ENCODE measurements at places on chromosomes 4 and X.

GRCh38 chrX:26442340-26442739 is 226.4 kb downstream of the MAGEB5 start:
- no peak for DNase-seq

- DNase-seq: no peak
Measured at GRCh38 chr4:185708348-185708747, 103.6 kb downstream of the SORBS2 start.

- no peak for DNase-seq
Measured at GRCh38 chrX:44871114-44871645, 1.8 kb upstream of the KDM6A start.

- no peak for DNase-seq
Measured at GRCh38 chr4:185662030-185662778, 126.9 kb upstream of the PDLIM3 start.

DNA sequence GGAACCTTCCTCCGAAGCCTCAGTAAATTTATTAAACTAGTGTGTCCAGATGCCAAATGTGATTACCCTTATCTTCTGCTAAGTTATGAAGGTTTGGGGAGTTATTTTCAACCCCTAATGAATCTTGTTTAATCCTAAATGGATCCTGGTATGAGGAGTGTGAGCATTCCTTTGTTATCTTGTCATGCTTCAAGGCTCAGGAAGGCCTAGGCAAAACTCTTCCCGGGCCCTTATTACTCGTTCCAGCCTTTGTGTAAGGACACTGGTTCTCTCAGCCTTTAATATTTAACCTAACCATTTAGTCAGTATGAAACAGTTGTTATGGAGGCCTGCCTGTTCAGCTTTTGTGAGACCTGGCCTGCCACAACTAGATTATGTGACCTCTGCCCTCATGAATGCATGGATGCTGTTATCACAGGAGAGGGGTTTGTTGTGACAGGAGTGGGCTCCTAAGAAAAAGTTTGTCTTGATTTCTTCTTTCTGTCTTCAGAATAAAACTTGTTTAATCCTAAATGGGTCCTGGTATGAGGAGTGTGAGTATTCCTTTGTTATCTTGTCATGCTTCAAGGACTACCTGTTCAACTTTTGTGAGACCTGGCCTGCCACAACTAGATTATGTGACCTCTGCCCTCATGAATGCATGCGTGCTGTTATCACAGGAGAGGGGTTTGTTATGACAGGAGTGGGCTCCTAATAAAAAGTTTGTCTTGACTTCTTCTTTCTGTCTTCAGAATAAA is 181.7 kb downstream of the SLC39A8 start:
- DNase-seq: no peak

DNA sequence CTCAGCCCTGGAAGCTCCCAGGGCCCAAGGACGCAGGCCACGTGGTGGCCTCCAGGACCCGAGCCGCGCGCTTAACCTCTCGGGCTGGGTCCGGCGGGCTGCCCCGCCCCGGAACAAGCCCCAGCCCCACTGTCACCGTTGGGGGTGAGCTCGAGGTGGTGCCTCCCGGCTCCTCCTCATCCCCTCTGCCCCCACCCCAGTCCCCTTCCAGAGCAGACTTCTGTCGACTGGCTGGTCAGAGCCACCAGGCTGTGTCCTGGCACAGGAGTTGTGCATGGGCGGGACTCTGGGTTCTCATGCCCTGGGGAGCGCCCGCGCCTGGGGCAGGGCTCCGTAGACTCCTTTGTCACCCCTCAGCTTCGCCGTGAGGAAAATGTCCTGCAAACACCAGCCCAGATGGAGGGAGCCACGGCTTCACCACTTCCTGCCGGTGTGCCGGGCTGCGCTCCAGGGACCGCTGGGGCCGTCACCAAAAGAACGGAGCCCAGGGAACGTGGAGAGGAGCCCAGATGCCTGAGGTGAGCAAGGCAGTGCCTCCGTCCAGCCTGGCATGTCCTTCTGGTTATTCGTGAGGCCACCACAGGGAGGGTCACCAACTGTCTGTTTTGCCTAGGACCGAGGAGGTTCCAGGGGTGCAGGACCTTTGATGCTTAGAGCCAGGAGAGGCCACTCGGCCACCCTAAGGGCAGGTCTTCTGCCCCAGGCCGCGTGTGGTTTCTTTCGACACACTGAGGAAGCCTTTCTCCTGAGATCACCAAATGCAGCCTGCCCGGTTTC is 7.1 kb upstream of the RGS12 start:
- no peak for DNase-seq

DNA sequence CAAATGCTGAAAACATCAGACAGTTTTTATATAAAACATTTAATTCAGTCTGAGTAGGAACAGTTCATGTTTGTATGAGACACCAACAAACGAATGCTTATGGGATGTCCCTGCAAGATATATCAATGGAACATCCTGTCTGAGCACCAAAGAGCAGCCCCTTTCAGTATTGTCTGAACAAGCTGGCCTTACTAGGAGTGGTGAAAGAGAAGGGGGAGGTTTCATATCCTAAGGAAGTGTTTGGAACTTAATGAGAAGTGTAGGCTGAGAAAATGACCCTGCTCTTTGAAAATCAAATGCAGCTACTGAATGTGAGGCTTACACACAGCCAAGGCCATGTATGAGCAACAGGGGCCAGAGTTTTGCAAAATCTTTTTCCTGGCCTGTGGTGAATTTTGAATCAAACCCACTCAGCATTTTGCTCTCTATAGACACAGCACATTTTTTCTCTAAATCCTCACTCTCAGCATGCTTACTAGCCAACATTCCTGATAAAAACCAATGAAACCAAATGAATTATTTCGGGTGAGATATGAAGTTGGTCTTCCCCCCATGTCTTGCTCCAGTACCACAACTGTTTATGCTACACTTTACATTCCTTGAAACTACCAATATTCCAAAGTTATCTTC is 119.4 kb downstream of the LUZP4 start:
- DNase-seq: no peak

DNA sequence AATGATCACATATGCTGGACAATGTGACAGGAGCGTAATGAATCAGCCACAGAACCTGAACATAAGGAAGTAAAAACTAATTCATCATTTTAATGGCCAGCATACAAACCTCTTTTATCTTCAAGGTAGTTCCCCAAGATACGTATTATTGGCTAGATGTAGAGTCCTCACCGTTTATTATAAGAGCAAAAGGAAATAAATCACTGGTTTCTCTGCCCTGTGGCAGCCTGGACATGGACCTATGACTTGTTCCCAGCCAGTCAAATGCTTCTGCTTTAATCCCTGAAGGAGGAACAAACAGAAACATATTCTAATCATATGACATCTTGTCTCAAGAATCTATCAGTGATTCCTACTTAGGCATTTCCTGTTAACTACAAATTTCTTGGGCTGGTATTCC is 86.8 kb upstream of the FAM241A start:
- no peak for DNase-seq

GRCh38 chr4:3261411-3262207 is 12.7 kb downstream of the MSANTD1 start:
- DNase-seq: no peak

DNA sequence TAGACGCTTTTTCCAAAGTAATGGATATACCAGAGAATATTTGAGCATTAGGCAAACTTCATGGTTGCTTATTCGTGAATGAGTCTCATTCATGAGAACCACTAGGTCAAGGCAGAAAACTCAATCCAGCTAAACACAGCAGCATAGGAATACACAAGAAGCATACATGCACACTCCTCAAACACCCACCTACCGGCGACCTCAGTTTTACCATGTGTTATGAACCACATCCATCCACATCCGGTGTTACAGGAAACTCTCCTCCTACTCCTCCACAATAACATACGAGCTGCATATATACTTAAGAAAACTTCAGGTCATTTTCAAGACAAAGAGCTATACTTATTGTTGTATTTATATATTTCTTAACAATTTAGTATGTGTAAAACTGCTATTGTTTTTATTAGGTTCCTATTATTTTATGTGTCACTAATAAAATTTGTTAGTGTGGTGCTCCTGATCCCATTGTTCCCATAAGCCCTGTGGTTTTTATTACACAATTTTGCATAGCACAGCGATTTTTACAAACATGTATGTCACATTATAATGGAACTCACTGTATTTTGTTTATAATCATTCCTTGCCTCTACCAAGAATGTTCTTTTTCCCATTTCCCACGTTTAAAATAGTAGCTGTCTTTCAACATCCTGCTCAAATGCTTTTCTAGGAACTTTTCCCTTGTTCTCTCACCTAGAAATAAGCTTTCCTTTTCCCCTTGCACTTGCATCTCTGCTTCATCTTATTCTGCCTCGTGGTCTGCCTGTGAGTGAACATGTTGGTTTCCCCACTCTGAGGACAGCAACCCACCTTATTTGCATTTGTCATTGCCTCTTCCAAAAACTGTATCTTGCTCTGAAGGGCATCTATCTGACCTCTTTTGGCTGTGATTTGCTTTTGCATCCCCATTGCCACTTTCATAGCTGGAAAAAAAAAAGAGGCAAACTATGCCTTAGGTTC is 48.3 kb downstream of the STBD1 start:
- DNase-seq: peak; percentile 35

GRCh38 chrX:154780968-154781367 is 18.3 kb downstream of the DKC1 start:
- no peak for DNase-seq

DNA sequence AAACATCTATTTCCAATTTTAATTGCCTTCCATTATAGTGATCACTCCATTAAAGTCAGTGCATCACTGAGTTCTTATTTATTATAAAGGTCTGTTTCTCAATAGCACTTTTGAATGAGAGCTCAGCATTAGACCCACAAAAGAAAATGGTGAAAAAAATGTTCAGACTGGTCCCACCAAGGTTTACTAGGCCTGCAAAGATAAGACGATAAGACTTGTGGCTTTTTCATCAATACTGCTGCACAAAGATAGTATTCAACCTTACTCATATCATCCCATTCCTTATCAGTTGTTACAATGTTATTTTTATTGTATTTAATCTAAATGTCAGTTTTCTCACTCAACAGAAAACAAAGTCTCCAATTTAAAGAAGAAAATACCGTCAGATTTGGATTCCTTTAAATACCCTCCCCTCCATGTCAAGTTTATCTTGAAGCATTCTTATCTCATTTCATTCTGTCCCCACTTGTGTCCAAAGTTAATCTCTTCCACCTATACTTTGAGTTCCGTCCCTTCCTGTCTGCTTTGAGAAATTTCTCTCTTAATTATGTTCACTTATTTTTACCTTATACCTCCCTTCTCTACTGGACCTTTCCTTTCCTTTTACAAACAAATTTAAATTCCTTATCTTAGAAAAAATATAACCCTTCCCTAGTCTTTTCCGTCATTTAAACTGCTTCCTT is 140.0 kb downstream of the GASK1B start:
- no peak for DNase-seq

DNA sequence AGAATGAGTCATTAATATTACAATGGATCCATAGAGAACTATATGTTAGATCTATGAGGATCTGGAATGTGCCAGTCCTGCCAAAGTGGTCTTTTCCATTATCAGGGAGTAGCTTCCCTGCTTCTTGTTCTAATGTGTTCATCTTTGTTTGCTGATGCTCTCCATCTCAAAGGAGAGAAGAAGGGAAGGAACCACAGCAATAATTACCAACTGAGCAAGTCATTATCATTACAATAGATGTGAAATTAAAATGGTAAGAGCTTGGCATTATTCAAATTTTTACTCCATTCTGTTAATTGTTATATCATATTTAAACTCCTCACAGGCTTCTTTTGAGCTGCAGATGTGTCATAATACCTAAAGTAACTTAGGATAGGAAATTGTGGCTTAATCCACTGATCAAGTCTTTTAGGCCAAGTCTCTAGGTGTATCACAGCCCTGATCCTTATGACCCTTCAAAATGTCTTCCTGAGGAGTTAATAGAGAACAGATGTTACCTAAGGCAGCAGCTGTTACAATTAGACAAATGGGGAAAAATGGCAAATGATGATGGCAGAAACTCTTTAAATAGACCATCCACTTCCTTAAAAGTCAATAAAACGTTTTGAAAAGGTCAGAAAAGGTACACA is 1492.7 kb upstream of the IGFBP7 start:
- no peak for DNase-seq

DNA sequence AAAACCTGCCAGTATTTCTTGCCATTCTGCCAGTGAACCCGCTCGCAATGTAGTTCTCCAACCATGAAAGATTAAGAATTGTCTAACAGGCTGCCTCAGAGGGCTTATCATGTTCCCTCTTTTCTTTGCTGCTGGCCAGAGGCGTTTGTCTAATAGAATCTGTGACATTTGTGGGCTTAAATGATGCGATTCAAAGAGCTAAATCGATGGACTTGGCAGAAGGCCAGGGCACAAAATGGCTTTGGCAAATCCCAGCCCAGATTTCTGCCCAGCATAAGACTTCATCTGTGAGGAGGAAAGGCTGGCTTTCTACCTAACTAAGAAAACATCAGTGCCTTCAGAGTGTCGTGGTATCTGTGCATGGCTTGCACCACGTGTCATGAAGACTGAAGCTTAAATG is 79.9 kb downstream of the TRPC5OS start:
- no peak for DNase-seq

DNA sequence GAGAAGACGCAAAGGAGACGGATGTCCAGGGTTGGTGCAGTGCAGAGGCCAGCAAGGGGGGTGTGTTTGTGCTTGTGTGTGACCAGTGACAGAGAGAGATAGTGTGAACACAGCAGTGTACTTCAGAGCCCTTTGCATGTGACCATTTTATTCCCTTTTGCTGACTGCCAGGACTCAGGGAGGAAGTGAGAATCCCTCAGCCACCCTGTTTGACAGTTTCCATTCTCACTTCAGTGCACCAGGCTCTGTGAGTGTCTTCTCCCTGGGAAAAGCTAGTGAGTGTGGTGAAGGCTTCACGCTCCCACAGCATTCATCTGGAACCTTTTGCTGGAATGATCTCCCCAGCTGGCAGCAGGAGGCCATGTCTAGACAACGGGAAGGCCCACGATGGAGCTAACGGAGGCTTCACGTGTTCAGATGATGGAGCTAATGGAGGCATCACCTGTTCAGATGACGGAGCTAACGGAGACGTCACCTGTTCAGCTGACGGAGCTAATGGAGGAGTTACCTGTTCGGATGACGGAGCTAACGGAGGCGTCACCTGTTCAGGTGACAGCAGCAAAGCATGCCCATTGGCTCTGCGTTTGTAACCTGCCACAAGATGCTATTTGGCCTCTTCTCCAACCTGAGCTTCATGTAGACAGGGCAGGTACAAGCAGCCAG is 195.4 kb downstream of the AFAP1 start:
- no peak for DNase-seq

- DNase-seq: no peak
Measured at GRCh38 chr4:112156112-112156511, 10.9 kb downstream of the FAM241A start.

- DNase-seq: no peak
Measured at GRCh38 chr4:39802005-39802404, 104.1 kb downstream of the UBE2K start.

- DNase-seq: no peak
Measured at GRCh38 chr4:94519019-94519418, 67.3 kb downstream of the PDLIM5 start.

DNA sequence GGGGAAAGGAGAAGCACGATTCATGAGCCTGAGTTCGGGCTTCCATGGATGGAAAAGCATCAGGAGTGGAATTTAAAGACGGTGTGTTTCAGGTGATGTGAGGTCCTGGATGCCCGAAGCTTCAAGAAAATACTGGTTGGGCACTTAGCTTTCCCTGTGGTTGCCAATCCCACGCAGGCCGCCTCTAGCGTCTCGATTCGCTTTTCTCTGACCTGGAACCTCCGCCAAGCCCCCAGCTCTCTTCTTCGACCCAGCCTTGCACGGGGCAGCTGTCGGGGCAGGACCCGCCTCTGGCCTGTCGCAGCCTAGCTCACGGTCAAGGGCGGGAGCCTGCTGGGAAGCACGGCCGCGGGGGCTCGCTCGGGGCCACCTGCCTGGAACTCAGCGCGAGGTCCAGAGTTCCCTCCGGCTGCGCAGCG is 308 bp upstream of the TLR2 start:
- no peak for DNase-seq

All from activated CD4-positive, alpha-beta T cell treated with anti-CD3 and anti-CD28 coated beads, Interleukin-2, amount 10 ng/mL, durations not matched to agents 7 days and 5 days (primary cell).